ENCODE measurements at places on chromosomes 2 and 18. TPM values are rescaled to one million over a fixed set of nuclear protein-coding genes. Genes with fewer than 3 reads are reported as not detected.

DNA sequence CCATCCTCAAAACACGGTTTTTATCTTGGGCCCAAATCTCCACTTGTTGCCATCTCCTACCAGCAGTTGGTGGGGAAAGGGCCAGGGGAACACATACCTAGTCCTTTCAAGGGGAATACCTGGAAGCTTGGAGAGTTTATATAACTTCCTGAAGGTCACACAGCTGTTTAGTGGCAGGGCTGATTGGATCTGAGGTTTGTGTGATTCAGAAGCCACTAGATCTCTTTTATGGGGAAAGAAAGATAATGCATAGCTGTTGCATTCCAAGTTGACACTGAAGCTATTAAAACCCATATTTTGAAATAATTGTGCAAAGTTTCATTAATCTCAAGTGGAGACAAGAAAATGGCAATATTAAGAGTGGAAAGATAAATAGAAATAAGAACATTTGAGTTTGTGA is 134.2 kb downstream of the PLCL1 start:
- DNase-seq, result no peak

GRCh38 chr2:70887550-70888246 is 48.0 kb upstream of the ATP6V1B1 start:
- peak; percentile 61 for DNase-seq

Gene DPYSL5
- 0.07 TPM for total RNA-seq

- no peak for DNase-seq
These were observed 46.3 kb downstream of the DYSF start for GRCh38 chr2:71499691-71500090.

DNA sequence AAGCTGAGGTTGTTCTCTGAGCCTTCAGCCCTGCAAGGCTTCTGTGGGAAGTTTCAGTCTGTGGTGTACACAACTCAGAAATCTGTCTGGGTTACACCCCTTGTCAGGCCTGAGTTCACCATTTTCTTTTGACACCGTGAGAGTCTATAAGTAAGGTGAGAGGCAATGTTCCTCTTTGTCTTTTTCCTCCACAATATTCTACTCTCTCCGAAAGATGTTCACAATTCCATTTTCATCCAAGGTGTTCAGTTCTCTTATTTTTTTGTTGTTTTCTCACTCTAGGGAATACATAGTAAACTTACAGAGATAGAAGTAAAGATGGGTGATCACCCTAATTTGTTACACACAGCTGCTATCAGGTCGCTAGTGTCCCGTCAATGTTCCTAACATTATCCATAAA is 3.2 kb downstream of the ERMN start:
- DNase-seq, result no peak

Gene SDC1
- 0.67 TPM for total RNA-seq

- DNase-seq, result no peak
These were observed 21.9 kb upstream of the EXOC6B start for GRCh38 chr2:72847534-72848315.

GRCh38 chr2:207131594-207131993 is 34.2 kb downstream of the KLF7 start:
- DNase-seq, result no peak

DNA sequence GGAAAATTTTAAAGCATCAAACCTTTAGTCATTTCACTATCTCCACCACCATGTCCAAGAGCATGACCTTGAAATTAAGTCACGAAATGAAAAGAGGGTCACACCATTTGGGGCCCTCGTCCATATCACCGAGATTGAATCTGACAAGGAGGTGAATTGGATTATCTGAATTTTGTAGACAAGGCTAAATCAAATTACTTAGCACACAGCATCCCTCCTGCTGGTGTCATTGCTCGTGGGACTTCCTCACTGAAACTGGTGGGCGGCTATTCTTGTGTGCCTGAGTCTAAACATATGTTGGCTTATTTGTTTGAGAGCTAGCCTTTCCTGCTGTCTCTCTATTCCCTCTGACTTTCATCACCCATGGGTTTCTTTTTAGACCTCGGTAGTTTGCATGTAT is 64.6 kb upstream of the CNGA3 start:
- no peak for DNase-seq

Gene MSTN
- total RNA-seq, result not detected

Gene FHOD3
- total RNA-seq, result not detected

Gene CHST10
- total RNA-seq, result 4.5 TPM

DNA sequence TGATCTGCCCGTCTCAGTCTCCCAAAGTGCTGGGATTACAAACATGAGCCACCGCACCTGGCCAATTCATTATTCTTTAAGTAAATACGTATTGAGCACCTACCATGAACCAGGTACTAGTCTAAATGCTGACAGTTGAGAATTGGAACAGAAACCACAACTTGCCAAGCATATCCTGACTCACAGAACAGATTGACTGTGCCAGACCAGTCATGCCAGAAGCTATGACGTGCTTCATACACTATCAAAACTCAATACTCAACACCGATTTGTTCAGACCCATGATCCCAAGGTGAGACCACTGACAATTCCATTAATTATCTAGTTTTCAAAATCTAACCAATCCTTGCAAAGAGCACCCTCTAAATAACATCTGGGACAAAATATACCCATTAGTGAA is 148.6 kb downstream of the B3GNT2 start:
- DNase-seq, result no peak

Gene RESP18
- total RNA-seq, result not detected

- no peak for DNase-seq
These were observed 104.8 kb upstream of the CYP1B1 start for GRCh38 chr2:38180754-38181153.

Gene RAB17
- total RNA-seq, result not detected

- DNase-seq, result no peak
These were observed 3.7 kb downstream of the FTCDNL1 start for GRCh38 chr2:199847181-199847864.

Gene ITGA4
- total RNA-seq, result 26.6 TPM

Gene ZSWIM2
- total RNA-seq, result not detected

Gene UCN
- 0.45 TPM for total RNA-seq

GRCh38 chr2:236688157-236688556 is 118.5 kb downstream of the ACKR3 start:
- no peak for DNase-seq

- DNase-seq, result no peak
These were observed 1612.6 kb upstream of the NXPH2 start for GRCh38 chr2:140392824-140393223.

Gene AOX1
- total RNA-seq, result 0.79 TPM

DNA sequence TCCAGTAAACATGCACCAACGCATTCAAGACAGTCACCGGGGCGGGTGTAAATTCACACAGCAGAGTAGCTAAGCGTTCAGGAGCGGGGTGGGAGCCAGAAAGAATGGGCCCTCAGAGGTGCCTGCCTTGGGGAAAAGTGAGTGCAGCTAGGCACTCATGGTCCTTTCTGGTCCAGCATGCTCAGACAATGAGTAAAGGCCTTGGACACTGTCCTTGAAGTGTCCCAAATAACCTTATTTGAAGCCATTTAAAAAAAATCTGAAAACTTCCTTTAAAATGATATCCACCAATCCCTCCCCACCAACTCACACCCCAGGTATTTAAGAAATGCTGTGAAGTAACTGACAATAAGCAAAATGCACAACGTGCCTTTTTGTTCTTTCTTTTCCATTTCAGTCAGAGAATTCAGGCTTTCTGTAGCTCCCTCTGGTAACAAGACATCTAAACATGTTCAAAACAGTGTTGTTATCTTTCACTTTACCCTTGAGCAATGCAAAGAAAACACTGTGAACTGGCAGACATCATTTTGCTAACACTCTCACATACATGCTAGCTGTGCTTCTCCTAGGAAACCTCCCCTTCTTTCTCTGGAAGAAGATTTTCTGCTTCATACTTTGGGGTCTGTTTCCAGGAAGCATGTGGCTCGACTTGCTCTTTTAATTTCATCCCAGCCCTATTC is 445.1 kb upstream of the SPRED2 start:
- DNase-seq, result no peak

DNA sequence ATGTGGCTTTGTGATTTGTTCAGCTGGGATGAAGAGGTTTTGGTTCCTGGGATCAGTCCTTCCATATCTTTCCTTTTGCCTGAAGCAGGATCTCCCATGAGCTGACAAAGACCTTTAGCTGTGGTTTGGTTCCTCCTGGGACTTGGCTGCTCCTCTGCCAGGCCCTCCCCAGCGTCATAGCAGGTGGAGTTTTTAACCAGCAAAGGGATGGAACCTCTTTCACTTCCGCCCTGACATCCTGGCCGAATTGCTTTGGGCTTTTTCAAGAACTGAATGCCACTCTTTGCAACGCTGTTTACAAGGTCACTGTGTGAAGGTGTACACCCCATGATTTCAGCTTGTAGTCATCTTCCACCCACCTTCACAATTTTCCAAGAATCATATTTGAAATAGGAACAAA is 390 bp downstream of the PCARE start:
- DNase-seq, result no peak

- DNase-seq, result no peak
These were observed 7.3 kb downstream of the CLHC1 start for GRCh38 chr2:55224761-55225261.

Gene SERPINB13
- not detected for total RNA-seq

GRCh38 chr2:204681412-204681811 is 136.1 kb downstream of the PARD3B start:
- no peak for DNase-seq

Gene UNC80
- total RNA-seq, result not detected

GRCh38 chr2:31170071-31170698 is 31.9 kb upstream of the GALNT14 start:
- peak; percentile 68 for DNase-seq

Gene RGPD4
- total RNA-seq, result 0.07 TPM

Gene ANKRD62
- not detected for total RNA-seq

- DNase-seq, result no peak
These were observed 68.6 kb downstream of the DHRS9 start for GRCh38 chr2:169137924-169138323.

GRCh38 chr2:40440835-40441234 is 11.1 kb downstream of the SLC8A1 start:
- DNase-seq, result no peak

- no peak for DNase-seq
These were observed 16.0 kb downstream of the YPEL5 start for GRCh38 chr2:30162806-30163205.
